ENCODE measurements at places on chromosomes 12 and 14. TPM values are rescaled to one million over a fixed set of nuclear protein-coding genes. Genes with fewer than 3 reads are reported as not detected.

- DNase-seq: peak; percentile 82
Observed at GRCh38 chr12:8687846-8688601, 9.8 kb upstream of the RIMKLB start.

- DNase-seq: no peak
Observed at GRCh38 chr12:1332327-1332726, 262.1 kb downstream of the FBXL14 start.

CIDEB gene
- 1.1 TPM for total RNA-seq

GRCh38 chr14:34164162-34164864, 213.4 kb upstream of the EGLN3 start:
- DNase-seq: no peak

DNA sequence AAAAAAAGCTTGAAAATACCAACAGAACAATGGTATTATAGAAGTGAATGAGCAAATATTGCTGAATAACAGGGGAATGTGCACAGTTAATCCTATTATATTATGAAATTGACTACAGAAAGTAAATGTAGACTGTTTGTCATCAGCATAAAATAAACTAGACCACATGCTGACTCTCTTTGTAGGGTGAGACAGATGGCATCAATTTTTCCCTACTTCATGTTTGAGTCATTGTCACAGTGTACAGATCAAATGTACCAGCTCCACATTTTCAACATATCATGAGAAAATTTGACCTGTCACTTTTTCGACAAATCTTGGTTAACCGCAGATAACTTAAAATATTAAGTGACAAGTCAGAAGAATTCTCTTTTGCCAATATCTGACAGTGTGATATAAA, 421.0 kb downstream of the RPL10L start:
- DNase-seq: no peak

DNA sequence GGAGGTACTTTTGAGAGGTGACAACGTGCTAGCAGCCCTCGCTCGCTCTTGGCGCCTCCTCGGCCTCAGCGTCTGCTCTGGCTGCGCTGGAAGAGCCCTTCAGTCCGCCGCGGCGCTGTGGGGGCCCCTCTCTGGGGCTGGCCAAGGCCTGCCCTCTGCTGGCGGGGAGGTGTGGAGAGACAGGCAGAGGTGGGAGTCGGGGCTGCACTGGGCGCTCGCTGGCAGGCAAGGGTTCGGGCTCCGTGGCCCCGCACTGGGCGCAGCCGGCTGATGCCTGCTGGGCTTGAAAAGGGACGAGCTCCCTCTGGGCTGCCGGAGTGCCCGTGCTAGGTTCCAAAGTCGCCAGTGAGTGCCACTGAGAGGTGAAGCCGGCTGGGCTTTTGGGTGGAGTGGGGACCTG, 580.0 kb downstream of the DIO2 start:
- no peak for DNase-seq

GRCh38 chr14:59330455-59330854, 134.7 kb downstream of the GPR135 start:
- no peak for DNase-seq

LRRC10 gene
- total RNA-seq: not detected

DNA sequence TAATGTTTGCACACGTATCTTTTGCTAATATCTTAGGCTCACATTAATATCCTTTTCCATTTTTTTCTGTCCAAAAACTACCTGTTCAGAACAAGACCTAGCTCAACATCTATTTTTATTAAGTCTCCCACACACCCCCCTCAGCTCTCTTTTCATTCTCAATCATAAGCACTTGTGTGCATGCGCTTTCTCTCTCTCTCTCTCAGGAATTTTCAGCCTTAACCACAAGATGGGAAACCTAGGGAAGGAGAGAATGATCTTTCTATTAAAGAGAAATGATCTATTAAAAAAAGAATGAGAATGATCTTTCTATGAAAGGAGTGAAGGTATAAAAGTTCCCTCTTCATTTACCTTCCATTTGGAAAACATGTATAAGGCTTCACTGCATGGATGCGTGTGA, 39.7 kb upstream of the AP4S1 start:
- no peak for DNase-seq

GRCh38 chr12:121560392-121561008, 20.3 kb downstream of the KDM2B start:
- DNase-seq: no peak

TESPA1 gene
- not detected for total RNA-seq

ABCD2 gene
- total RNA-seq: not detected
